ENCODE measurements at places on chromosomes 2 and 18.

- DNase-seq, result no peak
These were observed 36.4 kb downstream of the MPHOSPH10 start for GRCh38 chr2:71166812-71167211.

- no peak for DNase-seq
These were observed 240.2 kb upstream of the TANK start for GRCh38 chr2:160920061-160920460.

- DNase-seq, result peak; percentile 96
These were observed 14.6 kb upstream of the LAPTM4A start for GRCh38 chr2:20065885-20066602.

DNA sequence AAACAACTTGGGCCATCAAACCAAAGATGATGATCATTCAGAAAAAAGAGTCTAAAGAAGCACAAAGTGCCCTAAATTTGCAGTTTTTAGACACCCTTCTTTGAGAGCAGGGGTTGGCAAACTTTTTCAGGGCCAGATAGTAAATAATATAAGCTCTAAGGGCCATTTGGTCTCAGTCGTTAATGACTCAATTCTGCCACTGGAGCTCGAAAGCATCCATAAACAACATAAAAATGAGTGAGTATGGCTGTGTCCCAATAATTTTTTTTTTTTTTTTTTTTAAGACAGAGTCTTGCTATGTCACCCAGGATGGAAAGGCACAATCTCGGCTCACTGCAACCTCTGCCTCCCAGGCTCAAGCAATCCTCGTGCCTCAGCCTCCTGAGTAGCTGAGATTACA is 152.3 kb downstream of the DTNB start:
- DNase-seq, result no peak

DNA sequence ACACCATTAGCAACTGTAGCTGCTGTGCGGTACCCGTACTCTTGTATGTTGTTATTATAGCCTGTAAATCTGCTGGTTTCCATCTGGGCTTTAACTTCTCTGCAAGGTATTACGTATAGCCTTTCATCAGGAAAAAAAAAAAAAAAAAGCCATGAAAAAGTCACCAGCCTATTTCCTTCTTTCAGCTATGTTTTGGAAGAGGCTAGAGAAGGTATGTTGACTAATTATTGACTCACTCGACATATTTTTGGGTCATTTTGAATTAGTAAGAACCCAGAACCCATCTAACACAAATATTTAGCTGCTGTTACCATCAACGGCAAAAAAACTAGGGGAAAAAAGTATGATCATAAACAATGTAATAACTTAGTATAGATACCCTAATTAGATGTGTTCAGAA is 1395.6 kb downstream of the SUCLG1 start:
- DNase-seq, result no peak

GRCh38 chr18:68439642-68440041 is 275.3 kb downstream of the TMX3 start:
- no peak for DNase-seq

DNA sequence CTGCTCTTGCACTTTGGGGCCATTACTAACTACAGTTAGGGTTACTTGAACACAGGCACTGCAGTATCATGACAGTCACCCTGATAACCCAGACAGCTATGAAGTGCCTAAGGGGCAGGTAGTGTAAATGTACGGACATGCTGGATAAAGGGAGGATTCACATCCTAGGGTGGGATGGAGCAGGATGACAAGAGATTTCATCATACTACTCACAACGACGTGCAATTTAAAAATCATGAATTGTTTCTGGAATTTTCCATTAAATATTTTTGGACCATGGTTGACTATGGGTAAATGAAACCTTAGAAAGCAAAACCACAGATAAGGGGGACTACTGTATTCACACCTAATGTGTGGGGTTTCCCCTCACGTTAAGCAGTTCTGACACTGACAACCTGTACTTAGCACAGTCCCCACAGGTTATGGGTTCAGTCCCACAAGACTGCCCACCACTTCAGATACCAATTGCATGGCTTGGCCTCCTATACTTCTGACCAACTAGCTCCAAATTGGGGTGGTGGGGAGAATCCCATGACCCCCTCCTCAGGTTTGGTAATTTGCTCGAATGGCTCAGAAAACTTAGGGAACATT is 75.8 kb downstream of the NAT8 start:
- DNase-seq, result no peak

DNA sequence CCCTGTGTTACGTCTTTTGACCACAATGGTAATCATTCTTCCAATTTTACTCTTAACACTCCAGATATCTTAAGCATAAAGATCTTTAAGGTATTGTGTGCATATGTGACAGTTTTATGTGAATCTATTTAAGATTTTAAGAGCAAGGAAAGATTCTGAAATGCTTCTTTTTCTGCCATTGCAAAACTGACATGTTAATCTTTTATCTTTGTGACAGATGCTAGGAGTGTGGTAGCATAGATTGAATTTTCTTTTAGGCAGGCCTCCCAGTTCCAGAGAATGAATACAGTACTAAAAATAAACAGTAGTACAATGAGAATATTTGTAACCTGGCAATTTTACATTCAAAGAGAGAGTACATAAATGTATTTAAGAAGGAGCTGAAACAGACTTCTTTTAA is 232.5 kb upstream of the ZSWIM2 start:
- DNase-seq, result no peak

DNA sequence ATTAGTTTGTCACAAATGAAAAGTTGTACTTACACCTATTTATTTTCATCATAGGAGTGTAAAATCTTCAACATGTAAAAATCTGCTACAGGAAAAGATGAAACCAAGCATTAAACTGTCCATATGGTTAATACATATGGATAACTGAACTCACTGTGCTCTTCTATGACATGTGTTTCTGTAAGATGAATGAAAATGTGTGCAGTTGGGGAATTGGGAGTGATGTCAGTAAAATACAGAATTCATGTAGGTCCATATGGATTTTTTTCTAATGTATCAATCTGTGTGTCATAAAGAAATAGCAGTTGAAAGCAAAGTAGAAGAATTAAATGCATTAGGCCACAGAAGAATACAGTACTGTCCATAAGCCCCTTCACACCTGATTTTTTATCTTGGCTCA is 178.4 kb upstream of the COL3A1 start:
- no peak for DNase-seq

- peak; percentile 61 for DNase-seq
These were observed 214.6 kb downstream of the SETBP1 start for GRCh38 chr18:44895176-44895798.

- no peak for DNase-seq
These were observed 21.0 kb downstream of the ZSWIM2 start for GRCh38 chr2:186827862-186828492.

GRCh38 chr2:8212239-8212638 is 469.6 kb upstream of the ID2 start:
- DNase-seq, result no peak

DNA sequence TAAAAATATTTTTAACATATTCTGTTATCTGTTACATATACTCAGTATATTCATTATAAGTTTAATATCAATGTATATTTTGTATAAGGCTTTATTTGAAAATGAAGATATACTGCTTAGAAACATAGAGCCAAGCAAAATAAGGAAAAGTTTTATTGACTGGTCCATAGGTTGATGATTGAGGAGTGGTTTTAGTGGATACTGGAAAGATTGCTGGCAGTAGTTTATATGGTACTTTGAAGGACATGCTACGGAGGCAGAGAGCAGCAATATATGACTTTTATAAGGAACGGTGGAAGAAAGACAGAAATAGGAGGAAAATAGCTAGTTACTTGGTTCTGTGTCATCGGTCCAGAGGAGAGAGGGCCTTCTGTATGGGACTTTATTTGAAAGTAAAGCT is 92.4 kb downstream of the ZNF236 start:
- no peak for DNase-seq

- DNase-seq, result peak; percentile 49
These were observed 238.9 kb downstream of the XIRP2 start for GRCh38 chr2:167127135-167127534.

DNA sequence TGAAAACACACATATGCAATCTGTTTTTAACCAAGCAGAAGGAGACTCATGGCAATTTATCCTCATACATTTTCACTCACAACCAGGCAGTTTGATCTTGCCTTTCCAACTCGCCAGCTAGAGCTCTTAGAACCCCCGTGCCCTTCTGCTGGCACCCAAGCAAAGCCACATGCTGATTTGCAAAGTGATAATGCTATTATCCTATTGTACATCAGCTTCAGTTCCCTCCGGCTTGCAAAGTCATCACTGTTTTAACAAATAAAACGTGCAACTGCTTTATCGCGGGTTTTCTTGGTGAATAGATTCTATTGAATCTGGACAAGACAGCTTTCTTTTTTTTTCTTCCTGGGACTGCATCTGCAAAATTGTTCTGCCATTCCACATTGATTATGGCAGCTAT is 314.6 kb downstream of the LNPK start:
- DNase-seq, result no peak

GRCh38 chr2:99653433-99653832 is 163.6 kb upstream of the REV1 start:
- DNase-seq, result no peak

DNA sequence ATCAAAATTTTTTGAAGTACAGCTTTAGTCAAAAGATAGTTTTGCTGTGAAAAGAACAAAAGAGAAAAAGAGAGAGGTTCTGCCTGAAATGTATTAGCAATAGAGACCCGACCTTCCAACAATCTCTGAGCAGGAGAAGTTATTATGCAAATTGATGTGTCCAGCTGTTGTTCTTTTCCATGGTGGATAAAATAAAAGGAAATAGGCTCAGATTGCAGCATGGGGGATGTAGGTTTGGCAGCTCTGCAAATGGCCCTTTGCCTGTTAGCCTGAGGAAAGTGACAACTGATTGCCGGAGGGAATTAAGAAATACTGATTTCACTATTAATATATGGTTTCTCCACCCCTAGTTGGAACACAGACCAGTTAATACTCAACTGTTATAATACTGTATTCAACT is 1283.2 kb upstream of the NXPH2 start:
- DNase-seq, result no peak

GRCh38 chr2:167820488-167820887 is 426.9 kb downstream of the STK39 start:
- no peak for DNase-seq

DNA sequence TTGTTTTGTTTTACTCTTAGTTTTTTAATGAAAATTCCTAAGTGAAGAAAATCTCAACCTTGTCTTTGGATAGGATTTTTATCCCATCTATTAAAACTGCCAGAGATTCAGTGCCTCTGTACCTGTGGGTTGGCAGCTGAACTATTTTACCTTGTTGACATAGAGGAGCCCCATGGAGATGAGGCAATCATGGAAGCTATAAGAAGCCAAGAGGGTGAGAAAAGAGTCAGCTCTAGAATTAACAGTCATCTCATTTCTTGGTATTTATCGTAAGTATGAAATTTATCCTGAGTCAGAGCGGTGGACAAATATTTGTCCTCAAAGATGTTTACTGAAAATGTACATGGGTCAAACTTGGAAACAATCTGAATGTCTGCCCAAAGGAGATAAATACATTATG is 35.8 kb upstream of the PGAP1 start:
- DNase-seq, result no peak

GRCh38 chr2:45904946-45905631 is 253.6 kb downstream of the PRKCE start:
- no peak for DNase-seq

DNA sequence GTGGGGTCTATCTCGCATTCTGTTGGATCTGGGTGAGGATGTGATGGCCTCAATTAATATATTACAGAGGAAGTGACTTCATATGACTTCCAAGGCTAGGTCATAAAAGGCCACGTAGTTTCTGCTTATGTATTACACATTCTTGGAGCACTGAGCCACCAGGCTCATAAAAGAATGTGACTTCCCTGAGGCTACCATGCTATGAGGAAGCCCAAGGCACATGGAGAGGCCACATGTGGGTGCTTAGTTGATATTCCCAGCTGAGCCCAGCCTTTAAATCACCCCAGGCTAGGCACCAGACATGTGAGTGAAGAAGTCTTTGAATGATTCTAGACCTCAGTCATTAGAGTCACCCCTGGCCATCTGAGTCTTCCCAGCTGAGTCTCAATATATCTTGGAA is 13.3 kb upstream of the REEP1 start:
- DNase-seq, result no peak

DNA sequence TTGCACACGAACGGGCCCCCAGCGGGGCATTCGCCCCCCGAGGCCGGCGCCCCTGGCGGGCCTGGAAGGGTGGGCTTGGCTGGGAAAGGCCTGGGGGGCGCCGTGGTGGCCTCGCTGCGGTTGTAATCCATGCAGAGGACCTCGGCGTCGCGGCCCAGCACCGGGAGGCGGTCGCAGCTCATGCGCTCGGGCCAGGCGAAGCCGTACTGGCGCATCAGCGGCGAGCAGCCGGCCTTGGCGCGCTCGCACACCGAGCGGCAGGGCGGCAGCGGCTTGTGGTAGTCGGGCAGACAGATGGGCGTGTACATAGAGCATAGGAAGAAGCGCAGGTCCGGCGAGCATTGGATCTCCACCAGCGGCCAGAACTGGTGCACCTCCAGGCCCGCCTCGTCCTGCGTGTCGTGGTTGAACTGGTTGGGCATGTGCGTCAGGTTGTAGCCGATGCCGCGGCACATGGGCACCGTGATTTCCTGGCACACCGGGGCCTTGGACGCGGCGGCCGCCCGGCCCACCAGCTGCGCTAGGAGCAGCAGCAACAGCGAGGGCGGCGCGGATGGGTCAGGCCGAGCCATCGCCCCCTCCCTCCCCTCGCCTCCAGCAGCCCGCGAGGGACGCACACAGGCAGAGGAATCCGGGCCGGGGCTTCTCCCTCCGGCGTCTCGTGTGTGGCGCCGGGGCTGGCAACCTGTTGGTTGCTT is 1.4 kb downstream of the FZD5 start:
- DNase-seq, result peak; percentile 45

- no peak for DNase-seq
These were observed 14.2 kb upstream of the CXCR4 start for GRCh38 chr2:136131961-136132824.

DNA sequence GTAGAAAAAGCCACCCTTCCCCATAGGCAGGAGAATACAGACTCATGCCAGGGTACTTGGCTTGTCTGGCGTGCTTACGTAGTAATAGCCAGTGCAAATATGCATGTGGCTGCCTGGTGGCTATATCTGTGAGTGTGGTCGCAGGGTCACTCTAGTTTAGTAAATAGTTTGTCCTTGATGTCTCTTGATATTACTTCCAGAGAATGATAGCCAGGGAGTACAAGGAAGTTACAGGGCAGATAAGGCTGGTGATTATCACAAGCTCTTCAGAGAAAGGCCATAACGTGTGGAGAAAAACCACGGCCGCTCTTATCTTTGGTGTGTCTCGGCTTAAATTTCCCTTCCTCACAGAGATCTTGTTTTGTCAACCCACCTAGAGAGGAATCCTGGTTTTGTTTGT is 54.3 kb upstream of the SLC39A10 start:
- DNase-seq, result no peak

GRCh38 chr2:232117413-232117812 is 155.9 kb downstream of the DIS3L2 start:
- DNase-seq, result no peak

DNA sequence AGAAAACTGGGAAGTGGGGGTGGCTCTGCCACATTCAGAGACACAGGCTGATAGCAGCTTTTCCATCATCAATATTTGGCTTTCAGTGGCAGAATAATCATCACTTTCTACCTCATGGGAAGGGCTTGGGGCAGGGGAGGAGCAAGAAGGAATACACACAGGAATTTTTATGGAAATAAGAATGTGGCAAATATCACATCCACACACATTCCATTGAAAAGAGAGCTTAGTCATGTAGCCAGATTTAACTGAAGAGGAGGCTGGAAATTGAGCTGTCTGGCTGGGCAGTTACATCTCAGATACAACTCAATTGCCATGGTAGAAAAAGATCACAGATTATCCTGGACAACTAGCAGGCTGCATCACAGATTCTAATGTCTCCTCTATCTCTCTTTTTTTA is 1474.0 kb upstream of the ACVR2A start:
- peak; percentile 12 for DNase-seq

GRCh38 chr18:48820483-48821250 is 130.1 kb downstream of the SMAD7 start:
- no peak for DNase-seq

Data from ACHN (cell line).